Left lung (tissue), 14 donors: ENCODE measurements at places on chromosomes 1 and 21. TPM values are rescaled to one million over a fixed set of nuclear protein-coding genes. Genes with fewer than 3 reads are reported as not detected.

KCNJ6 gene
- 0.28 TPM for polyA plus RNA-seq

DNA sequence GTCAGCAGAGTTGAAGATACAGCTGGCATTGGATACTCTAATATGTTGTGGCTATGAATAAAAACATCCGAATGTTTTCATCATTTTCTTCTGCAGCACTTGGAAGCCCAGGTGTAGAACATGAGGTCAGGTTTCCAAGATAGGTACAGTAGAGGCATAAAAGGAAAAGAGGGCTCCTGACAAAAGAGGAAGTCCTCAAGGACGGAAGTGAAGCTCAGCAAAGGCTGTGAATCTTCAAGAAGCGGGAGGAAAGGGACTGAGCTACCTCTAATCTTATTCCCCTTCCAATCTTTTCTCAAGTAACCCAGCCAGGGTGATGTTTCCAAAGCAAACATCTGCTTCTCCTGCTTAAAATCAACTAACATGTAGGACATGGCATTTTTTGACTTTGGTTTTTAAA lies 4.4 kb upstream of the PIK3C2B start:
- DNase-seq = no peak

- DNase-seq = no peak
Observed at GRCh38 chr1:8951231-8951630, 5.6 kb downstream of the CA6 start.

- DNase-seq = no peak
Observed at GRCh38 chr1:34398241-34398915, 221.7 kb downstream of the C1orf94 start.

JAK1 gene
- 110 TPM for polyA plus RNA-seq

PMF1 gene
- polyA plus RNA-seq = 83.0 TPM
